Central memory CD4-positive, alpha-beta T cell (primary cell): ENCODE measurements at places on chromosomes 4 and X.
A peak's percentile ranks its signal among the peaks of the same experiment; 100 is the strongest.

DNA sequence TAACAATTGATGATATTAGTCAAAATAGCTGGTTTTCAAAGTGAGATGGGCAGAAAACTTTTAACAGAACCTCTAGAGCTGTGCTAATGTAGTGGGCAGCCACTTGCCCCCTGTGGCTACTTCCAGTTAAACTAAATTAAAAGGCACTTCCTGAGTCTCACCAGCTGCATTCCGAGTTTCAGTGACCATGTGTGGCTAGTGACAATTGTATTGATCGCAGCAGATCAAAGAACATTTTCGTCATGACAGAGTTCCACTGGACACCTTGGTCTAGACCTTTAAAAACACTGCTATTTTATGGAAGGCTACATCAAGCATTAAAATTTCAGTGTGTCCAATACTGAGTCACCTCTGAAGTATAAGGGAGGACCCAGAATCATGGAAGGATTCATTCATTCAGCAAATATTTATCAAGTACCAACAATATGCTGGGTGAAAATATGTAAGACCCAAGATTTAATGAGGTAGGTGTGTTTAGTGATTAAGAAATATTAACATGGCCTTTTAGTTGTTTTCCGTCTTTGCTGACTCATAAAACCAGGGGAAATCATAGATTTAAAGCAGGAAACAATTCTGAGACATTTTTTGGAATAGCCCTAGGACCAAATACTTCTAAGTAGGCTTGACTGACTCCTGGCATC lies 5.1 kb upstream of the FAT1 start:
- no peak for DNase-seq

DNA sequence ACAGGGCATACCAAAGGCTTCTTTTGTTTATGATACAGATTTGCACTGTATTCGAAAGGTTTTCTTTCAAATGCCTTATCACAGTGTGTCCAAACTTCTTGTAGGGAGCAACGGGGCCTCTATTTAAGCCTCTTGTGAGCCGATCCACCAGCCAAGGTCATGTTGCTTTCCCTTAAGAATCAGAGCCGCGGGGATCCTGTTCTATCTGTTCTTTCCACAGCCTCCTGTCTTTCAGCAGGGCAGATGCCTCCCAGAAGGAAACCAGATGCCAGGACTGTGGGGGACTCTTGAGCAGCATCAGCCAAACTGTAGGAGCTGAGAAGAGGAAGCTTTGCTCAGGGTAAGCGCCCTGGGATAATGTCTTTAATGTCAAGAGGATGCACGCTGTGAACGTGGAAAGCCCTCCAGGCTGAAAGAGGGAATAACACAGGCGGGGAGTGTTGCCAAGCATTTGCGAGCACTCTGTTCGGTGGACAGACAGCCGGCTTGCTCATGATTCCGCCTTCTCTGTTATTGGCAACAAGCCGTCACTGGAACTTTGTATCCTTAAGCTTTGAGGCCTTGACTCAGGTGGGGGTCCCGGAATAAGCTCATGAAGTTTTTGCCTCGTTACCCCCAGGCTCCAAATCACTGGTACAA lies 279.8 kb upstream of the FRG1 start:
- no peak for DNase-seq

DNA sequence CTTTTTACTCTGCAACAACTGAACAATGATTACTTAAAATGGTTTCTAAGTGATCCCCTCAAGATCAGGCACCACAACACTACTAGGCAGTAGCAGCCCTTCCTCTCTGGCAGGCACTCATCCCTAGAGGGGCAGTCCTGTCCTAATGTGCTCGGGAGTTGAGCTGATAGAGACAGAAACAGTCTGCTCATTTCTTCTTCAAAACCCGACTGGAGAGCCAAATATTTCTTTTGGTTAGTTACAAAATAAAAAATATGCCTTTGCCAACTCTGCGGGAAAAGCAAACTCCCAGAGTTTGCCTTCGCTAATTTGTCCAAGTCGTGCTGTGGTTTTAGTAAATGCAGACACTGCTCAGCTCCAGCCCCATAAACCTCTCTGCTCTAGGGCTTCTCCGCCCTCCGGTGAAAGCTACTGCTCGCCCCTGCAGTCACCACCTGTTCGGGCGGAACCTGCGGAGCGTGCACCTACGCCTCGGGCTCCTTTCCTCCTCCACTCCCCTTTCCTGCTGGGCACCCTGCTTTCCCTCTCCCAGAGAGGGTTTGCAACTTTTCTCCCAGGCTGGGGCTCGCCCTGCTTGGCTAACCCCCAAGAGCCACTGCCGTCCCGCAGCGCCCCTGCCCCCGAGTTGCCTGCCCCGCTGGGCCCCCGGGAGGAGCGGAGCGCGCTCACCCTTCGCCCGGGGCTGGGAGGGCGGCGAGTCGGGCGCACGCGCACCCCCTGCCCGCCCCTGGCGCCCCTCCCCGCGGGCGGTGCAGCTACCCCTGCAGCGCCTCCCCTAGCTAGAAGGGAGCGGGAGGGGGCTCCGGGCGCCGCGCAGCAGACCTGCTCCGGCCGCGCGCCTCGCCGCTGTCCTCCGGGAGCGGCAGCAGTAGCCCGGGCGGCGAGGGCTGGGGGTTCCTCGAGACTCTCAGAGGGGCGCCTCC lies at the start of gene NPNT:
Gene NPNT (plus strand): TSS at position 812 of the 923 bp plus-strand sequence. CDS start 182 bp downstream, outside the sequence.
- DNase-seq = no peak

GRCh38 chr4:102578819-102579218 lies 77.7 kb downstream of the NFKB1 start:
- DNase-seq = no peak

GRCh38 chr4:12791536-12791935 lies 692.6 kb downstream of the RAB28 start:
- no peak for DNase-seq

DNA sequence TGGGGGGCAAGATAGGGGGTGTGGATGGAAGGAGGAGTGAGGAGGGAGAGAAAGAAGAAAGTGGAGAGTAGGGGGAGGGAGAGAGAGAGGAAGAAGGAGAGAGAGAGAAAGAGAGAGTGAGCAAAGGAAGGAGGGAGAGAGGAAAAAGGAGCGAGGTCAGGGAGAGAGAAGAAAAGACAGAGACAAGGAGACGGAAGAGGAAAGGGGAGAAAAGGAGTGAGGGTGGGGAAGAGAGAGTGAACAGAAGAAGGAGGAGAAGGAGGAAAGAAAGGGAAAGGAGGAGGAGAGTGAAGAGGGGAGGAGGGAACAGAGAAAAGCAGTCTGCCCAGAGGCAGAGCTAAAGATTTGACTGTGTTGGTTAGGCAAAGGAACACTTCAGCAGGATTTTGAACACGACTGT lies 181.6 kb downstream of the MID1IP1 start:
- DNase-seq = no peak

DNA sequence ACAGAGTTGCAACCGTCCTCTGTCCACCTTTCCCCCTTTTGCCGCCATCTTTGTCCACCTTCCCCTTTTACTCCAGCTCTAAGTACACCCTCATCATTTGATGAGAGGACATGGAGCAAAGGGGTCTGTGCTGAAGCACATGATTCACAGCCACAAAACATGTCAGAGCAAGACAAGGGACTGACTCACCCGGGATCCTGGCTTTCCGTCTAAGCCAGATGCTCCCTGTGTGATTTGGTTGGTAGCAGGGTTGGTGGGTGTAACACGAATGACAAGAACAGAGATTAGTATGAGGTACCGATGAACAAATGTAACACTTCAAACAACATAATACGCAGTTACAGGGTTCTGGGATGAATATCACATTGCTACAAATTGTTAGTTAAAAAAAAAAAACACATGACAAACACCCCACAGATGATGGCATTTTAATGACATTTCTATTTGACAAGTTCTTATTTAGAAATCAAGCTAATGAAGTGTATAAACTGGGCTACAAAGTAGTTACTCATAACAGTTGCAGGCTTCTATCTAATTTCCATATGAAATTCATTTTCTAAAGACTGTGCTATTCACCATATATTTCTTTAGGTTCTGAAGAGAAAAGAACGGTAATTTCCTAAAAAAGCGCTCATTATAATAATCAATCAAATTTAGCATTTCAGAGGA lies 71.4 kb upstream of the ETNPPL start:
- DNase-seq = no peak

- no peak for DNase-seq
Observed at GRCh38 chrX:11760958-11761357, 2.9 kb downstream of the MSL3 start.

DNA sequence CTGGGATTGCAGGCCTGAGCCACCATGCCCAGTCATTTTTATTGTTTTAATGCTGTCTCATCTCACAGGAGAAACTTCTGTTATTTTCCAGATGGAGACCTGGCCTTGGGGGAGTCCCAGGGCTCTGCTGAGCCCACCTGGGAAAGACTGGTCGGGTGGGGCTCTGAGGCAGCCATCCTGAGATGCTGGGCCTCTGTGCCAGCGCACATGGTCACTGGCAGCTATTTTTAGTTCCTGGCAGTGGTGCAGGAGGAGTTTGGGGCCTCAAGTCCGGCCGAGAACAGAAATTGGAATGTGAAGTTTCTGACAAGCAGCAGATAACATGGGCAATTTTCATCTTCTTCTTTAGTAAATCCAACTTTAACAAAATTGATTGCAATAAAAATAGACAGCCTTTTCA lies 44.5 kb downstream of the SORCS2 start:
- no peak for DNase-seq

DNA sequence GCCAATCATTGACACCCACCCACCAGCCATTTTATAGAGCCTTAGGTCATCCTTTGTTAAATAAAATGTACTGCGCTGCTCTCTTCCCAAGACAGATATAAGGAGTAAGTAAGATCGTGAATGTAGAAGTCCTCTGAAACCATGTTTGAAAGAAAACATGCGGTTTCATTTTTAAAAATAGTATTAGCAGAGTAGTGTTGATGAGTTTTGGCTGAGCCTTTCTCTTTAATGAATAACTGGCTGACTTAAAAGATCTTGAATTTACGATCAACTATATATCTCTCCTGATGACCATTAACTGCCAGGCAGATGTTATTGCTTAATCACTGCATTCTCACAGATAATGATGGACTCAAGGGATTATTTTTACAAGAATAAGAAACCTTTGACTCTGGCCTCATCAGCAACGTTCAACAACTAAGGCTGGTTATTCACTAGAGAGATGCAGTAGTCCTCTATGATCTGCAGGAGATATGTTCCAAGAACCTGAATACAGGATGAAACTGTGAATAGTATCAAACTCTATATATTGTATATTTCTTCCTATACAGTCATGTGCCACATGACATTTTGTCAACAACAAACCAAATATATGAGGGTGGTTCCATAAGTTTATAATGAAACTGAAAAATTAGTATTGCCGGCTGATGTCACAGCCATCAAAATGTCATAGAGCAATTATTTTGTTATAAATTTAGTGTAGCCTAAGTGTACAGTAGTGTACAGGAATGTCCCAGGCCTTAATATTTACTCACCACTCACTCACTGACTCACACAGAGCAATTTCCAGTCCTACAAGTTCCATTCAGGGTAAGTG lies 80.8 kb downstream of the FAM13A start:
- no peak for DNase-seq

- no peak for DNase-seq
Observed at GRCh38 chrX:22109442-22109841, 77.3 kb downstream of the PHEX start.

DNA sequence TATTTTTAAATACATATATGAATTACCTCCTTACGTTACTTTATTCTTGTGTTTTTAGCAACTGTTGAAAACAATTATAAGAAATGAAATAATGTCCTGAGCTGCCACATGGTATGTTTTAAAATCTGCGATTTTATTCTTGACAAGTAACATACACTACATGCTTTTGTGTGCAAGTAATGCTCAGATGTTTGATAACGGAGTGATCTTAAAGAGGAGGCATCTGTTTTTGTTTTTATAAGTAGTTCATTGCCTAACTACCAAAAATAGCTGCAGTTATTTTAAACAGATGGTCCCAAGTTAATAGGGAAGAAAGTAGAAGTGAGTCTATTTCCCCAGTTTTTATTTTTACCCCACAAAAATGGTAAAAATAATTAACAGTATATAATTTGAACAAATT lies 55.2 kb downstream of the GAB1 start:
- DNase-seq = no peak

DNA sequence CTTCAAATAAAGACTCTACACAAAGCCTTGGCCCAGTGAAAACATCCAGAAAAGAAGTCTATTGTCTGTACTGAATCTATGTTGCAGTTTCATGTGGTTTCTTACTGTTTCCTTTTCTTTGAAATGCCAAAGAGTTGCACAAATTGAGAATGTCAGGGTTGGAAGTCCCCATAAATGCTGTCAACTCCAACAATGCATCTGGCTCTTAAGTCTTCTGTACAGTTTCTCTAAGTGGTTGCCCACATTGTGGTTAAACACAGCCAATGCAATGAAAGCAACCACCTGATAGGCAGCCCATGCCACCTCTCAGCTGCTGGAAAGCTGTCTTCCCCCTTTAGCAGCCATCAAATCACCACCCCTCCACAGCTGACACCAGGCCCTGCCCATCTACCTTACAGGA lies 67.2 kb upstream of the C1GALT1C1 start:
- DNase-seq = peak; percentile 60

- DNase-seq = peak; percentile 13
Observed at GRCh38 chrX:155632431-155633100, 19.8 kb upstream of the TMLHE start.

DNA sequence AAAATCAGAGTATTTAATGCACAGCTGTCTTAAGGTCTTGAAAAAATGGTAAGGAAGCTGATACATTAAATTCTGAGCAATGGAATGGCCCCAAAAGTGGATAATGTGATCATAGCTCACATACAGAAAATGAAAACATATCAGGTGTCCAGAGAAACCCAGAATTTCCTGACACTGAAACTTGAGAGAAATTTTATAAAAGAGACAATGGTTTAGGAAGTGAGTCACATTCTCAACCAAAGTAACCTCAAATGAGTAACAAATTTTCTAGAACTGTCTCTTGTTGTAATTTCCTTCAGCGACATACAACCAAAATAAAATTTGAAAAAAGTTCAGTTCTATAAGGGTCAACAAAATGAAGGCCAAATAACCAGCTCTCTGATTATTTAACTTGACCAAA lies 37.4 kb upstream of the PACRGL start:
- no peak for DNase-seq

DNA sequence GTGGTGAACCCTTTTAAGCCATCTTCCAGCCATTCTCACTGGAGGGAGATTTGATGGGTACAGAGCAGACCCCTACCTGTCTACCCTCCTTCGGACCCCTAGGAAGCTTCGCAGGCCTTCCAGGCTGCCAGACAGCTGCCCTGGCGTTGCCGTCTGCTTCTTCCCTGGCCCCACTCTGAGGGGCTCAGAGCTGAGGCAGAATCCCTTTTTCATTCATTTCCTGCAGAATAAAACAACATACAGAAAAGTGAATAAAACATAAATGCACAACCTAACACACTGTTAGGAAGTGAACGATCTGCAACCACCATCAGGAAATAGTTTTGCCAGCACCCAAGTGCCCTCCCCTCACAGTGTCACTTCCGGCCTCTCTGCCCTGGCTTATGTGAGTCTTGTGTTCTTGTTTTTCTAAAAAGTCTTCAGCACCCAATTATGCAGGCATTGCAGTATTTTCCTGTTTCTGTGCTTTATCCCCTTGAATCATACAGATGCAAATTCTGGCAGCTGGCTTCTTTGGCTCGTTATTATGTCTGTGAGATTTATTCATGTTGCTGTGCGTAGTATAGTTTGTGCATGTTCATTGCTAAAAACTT lies 5.6 kb upstream of the ADD1 start:
- peak; percentile 77 for DNase-seq

GRCh38 chr4:151664289-151664688 lies 96.5 kb downstream of the GATB start:
- DNase-seq = no peak
